ENCODE measurements at places on chromosomes 5 and 9.

DNA sequence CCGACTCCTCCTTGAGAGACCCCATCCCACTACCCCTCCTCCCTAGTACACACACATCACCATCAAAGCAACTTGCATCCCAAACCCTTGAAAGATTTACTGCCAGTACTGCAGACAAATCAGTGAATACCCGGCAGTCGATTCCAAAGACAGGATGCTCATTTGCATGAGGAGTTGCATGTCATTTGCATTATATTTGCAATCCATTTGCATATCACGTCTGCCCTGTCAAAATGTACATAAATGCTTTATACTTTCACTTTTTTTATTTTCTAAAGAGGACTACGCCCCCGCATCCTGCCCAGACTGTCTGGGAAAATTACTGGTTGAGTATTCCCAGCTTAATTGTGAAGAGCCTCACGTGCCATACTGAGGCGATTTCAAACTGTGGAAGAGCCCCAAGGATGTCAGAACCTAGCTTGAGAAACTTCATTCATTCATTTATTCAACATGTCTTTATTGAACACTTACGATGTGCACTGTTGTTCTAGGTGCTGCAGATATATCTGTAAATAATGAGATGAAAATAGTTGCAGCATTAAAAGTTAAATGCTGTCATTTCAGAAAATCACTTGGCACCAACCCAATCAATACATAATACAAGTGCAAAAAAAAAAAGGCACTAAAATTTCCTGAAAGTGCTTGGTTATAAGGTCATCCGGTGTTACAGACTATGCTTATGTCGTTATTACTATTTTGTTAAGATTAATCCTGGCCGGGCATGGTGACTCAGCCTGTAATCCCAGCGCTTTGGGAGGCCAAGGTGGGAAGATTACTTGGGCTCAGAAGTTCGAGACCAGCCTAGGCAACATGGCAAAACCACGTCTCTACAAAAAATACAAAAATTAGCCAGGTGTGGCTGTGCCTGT, 17.2 kb upstream of the SIL1 start:
- no peak for DNase-seq

GRCh38 chr5:56529666-56530430, 285.5 kb upstream of the MAP3K1 start:
- no peak for DNase-seq

GRCh38 chr9:7376213-7376612, 423.4 kb downstream of the DMAC1 start:
- DNase-seq, result no peak

DNA sequence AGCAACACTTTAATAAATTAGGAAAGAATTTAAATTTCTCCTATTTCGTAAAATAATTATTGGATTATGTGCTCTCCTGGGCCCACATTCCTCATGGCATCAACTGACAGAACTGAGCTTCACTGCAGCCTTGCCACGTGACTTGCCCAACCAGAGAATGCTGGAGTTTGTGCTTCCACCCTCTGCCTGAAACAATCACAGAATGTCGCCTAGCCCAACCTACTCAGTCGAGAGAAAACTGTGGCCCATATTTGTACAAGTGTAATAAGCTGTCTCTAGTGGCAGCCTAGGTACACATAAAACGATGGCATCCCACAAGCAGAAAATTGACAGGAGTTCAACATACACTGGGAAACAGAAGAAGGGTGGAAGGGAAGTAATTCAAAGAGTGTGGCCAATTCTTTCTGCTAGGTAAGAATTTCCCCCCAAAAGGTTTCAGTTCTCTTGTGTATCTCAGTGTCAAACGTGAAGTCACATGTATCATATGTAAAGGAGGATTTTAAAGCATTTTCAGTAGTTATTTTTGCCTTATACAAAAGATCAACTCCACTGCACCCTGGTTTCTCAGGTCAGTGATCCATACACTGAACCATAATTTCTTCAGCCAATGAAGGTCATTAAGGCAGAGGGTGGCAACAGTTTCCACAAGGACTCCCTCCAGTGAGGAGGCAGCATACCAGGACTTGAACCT, 41.7 kb downstream of the ZNF608 start:
- DNase-seq, result no peak

GRCh38 chr5:95826949-95827891, 4.7 kb upstream of the GLRX start:
- DNase-seq, result no peak

- no peak for DNase-seq
Observed at GRCh38 chr5:177412603-177413233, 3.4 kb upstream of the F12 start.

DNA sequence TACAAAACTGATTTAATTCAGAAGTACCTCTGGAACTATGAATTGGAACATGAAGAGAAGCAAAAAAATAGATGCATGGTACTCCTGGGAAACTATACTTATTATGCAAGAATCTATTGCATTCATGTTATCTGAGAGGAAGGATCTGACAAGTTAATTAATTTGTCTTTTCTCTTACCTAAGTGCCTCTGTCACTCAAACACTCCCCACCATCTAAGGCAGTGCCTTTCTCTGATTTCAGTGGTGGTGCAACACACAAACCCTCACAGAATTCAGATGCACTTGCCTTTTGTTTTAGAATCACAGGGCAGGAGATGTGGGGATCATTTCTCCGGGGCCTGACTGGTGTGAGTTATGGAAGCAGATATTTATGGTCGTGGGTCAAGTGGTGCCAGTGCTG, 52.5 kb upstream of the C9orf72 start:
- DNase-seq, result no peak

- DNase-seq, result no peak
Observed at GRCh38 chr9:2039294-2040180, 24.4 kb downstream of the SMARCA2 start.

DNA sequence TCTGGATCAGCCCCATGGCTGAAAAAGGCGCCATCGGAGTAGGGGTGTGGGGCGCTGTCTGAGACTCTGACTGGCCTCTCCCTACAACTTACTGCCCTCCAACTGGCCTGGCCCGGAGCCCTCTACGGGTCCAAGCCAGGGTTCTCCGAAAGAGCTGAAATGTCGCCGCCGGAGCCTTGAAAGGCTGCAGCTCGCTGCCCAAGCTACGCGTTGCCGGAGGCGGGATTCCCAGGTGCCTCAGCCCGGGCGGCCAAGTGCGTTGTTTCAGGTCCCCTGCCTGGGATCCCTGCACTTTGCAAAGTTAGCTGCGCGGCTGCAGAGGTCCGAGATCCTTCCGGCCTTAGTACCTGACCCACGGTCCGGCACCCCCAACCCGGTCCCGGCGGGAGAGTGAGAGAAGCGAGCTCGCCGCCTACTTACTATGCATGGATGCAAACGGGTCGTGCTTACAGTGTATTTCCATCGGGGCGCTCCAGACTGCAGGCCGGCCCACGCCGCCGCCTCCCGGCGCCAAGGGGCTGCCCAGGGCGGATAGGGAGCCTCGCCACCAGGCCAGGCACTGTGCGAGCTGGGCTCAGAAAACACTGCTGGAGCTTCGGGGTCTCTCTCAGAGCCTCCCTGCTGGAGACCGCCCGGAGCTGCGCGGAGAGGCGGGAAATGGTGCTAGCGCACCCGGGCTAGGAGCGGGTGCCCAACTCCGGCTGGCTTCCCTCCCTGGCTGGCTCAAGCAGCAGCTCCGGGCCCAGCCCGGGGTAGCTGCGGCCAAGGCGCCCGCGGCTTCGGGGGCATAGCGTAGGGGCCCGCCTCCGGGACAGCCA, 7.7 kb downstream of the PAX5 start:
- no peak for DNase-seq

DNA sequence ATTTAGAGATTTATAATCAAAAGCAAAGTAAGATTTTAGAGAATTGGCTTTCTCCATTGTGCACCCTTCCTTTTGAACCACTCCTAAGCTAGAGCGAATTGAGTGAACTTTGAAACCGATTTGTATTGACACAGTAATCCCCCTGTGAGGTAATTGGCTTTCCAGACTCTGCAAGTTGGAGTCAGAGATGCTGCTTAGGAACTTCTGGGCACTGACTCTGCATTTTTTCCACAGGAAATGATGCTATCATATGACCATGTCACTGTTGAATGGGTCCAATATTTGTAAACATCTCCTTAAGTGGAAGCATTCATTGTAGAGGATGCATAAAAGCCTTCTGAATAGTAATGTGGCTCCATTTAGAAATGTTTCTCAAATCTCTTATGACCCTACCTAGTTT, 394.4 kb upstream of the ZNF608 start:
- DNase-seq, result no peak

- DNase-seq, result no peak
Observed at GRCh38 chr5:1511651-1512540, 11.9 kb downstream of the LPCAT1 start.

DNA sequence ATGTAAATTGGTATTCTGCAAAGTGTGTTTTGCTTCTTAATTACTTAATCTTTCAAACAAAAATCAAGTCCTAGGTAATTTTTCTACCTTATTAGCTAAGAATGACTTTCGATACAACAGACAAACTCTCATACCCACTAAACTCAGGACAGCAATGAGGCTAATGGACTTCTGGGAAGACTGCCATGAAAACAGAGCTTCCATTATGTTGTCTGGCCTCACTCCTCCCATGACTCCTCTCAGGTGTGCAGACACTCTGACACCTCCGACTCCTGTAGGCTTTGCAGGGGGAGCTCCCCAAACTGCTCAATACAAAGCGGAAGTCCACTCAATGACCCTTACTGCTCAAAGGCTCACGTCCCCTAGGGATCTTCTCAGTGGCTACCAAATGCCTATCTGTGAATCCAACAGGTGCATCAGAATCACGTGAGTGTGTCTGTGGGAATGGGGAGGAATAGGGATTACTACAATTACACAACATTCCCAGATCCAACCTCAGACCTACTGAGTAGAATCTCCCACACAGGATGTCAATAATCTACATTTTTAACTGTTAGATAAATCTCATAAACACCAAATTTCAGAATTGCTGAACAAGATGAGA, 289.9 kb downstream of the RAB3C start:
- DNase-seq, result no peak

DNA sequence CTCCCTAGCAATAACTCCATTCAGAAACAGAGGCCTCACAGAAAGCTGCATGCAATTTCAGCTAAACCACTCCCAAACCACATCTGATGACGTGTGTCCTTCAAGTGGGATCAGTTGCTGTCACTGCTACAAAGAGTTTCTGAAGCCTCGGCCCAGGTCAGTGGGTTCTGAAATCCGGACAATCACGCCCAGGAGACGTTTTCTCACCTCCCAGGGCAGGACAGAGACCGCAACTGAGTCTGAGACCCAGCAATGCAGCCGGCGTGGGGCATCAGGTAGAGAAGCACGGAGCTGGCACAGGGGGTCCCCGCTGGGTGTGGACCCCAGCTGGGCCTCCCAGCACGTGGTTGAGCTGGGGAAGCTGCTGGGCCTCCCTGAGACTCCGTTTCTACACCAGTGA, 2.6 kb upstream of the UBE2QL1 start:
- DNase-seq, result no peak

GRCh38 chr9:30697958-30698357, 1686.5 kb upstream of the ACO1 start:
- DNase-seq, result no peak

- no peak for DNase-seq
Observed at GRCh38 chr5:9363026-9363425, 182.8 kb downstream of the SEMA5A start.

DNA sequence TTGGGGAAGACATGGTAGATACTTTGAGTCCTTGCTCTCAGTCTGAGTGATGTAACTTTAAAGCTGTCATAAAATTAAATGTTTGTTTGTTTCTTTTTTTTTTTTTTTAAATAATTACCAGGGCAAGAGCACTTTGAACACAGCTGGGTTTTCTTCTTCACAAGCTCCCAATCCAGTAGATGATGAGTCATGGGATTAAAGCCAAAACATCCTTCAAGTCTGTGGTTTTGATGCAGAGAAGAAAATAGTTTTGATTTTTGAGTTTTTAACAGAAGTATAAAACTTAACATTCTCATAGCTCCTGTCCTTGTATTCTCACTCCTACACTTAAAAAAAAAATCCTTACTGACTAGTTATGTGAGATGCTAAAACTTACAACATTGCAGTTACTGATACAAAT, 34.8 kb upstream of the IL31RA start:
- DNase-seq, result no peak

DNA sequence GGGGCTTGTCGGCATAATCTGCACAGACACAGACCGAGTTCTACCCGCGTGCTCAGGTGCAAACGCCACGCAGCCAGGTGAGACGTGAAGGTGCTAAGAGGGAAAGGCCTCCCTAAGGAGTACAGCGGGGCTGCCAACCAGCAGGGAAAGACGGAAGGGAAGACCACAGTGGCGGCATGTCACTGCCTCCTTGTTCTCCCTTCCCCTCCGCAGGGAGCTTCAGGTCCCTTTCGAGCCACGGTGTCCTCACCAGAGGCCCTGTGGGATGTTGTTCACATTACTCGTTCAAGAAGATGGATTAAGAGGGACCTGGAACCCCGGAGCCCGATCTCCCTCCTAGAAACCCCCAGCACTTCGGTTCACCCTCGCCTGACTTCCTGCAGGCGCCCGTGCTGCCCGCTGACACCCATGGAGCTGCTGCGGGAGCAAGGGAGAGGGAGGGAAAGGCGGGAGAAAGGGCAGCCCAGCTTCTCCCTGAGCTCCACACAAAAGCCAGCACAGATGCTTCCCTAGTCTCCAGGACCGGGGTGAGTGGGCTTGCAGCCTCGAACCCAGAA, 686 bp downstream of the BRD9 start:
- no peak for DNase-seq

DNA sequence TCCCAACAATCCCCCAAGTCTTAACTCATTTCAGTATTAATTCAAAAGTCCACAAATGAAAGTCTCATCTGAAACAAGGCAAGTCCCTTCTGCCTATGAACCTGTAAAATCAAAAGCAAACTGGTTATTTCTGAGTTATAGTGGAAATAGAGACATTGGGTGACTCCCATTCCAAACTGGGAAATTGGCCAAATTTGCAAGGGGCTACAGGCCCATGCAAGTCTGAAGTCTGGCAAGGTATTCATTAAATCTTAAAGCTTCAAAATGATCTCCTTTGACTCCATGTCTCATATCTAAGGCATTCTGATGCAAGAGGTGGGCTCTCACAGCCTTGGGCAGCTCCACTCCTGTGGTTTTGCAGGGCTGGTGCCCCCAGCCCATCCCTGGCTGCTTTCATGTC, 167.9 kb downstream of the HTR1A start:
- no peak for DNase-seq

DNA sequence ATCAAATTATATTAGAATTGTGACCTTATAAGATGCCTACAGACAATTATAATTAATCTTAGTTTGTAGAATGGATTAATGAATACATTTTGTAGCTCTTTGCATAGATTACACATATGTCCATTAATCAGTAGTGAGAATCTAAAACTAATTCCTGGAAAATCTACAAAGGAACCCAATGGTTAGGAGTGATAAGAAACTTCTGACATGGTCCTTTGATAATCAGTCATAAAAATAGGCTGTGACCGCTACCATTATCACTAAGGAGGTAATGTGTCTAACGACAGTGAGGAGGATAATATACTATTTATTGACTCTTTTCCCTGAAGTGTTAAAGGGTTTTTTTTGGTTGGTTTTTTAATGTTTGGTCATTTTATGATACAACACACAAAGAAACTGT, 46.6 kb downstream of the BNC2 start:
- no peak for DNase-seq

GRCh38 chr9:89863141-89863540, 258.3 kb downstream of the GADD45G start:
- DNase-seq, result no peak

Data from activated CD8-positive, alpha-beta memory T cell treated with anti-CD3 and anti-CD28 coated beads for 48 hours (primary cell).